ENCODE measurements at places on chromosomes 13 and 19. TPM values are rescaled to one million over a fixed set of nuclear protein-coding genes. Genes with fewer than 3 reads are reported as not detected.

CCDC169 gene
- total RNA-seq = 1.4 TPM

CYP2A6 gene
- 0.25 TPM for total RNA-seq

KIR2DL1 gene
- not detected for total RNA-seq

C19orf18 gene
- total RNA-seq = 1.6 TPM

ZIK1 gene
- total RNA-seq = 7.3 TPM

ERICH4 gene
- total RNA-seq = not detected

ELF1 gene
- total RNA-seq = 47.8 TPM

SIAH3 gene
- 0.72 TPM for total RNA-seq

ICAM3 gene
- 3.6 TPM for total RNA-seq

F7 gene
- total RNA-seq = 1.1 TPM

GRCh38 chr19:1063909-1064660 lies 2.9 kb upstream of the ARHGAP45 start:
- H3K4me3 ChIP-seq = no peak overlapping the region
- H3K4me1 ChIP-seq = no peaks in the 10 kb centered on the region
- no peak overlapping the region for H3K27ac ChIP-seq
- H3K27me3 ChIP-seq = peaks cover 15% of the 10 kb centered on the region

DNA sequence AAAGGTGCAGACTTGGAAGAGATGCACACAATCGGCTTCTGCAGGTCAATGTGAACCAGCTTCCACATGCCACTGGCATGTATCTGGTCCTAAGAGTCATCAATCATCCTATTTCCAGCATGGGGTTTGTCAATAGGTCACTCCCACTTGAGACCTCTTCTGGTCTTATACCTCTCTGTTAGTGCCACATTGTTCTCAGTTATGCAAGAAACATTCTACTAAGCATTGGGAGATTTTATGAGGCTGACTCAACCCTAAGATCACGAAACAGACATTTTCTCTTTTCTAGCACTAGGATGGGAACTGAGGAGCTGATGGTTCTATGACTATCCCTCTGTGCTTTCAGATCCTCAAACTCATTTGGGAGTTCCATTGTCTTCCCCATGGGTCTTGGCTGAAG lies 581.5 kb upstream of the KLF12 start:
- H3K36me3 ChIP-seq = no peaks in the 10 kb centered on the region
- no peaks in the 10 kb centered on the region for H3K4me1 ChIP-seq

GRCh38 chr19:21460686-21461085 lies 44.7 kb upstream of the ZNF429 start:
- no peak overlapping the region for H3K4me3 ChIP-seq
- no peak for DNase-seq
- no peaks in the 10 kb centered on the region for H3K36me3 ChIP-seq
- H3K27me3 ChIP-seq = no peaks in the 10 kb centered on the region
- H3K27ac ChIP-seq = no peak overlapping the region
- no peaks in the 10 kb centered on the region for H3K4me1 ChIP-seq

DNA sequence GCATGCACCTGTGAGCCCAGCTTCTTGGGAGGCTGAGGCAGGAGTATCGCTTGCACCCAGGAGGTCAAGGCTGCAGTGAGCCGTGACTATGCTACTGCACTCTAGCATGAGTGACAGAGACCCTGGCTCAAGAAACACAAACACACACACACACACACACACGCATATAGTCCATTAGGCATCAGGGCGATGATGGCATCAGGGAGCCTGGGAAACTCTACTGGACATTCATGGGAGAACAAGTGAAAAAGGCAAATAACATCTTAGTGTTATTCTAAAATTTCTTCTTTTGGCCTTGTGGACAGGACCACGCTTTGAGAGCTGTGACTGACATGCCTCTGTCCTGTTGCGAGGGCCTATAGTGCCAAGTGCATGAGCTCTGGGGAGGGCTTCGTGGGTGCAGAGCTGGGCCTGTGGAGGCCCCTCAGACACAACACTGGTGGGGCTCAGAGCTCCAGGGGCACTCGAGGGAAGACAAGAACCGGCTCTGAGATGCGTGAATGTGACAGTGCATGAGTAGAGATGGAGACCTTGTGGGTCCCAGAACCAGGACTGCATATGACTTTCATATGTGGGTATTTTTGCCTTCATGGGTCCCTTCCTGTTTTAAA lies 8.0 kb upstream of the USF2 start:
- H3K27ac ChIP-seq = no peak overlapping the region
- H3K27me3 ChIP-seq = no peaks in the 10 kb centered on the region
- H3K36me3 ChIP-seq = no peaks in the 10 kb centered on the region
- peaks cover 7% of the 10 kb centered on the region for H3K4me1 ChIP-seq

DNA sequence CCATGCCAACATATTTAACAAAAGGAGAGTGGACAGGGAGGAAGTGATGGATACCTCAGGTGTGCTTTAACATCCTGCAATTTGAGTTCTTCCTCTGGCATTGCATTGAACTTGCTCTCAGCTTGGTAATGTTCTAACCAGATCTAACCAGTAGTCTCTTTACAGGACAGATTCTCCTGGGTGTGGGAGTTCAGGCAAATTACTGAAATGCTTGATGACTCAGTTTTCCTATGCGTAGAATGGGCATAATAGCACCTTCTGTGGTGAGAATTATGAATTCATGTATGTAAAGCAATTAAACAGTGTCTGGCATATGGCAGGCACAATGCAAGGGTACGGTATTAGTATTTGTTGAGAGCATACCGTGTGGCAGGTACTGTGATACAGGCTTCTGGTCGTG lies 3.6 kb downstream of the AKAP11 start:
- no peak for DNase-seq
- H3K27me3 ChIP-seq = no peaks in the 10 kb centered on the region
- H3K4me1 ChIP-seq = peaks cover 7% of the 10 kb centered on the region

GRCh38 chr13:53254500-53254899 lies 225.9 kb downstream of the OLFM4 start:
- H3K27ac ChIP-seq = no peak overlapping the region
- no peak for DNase-seq
- no peaks in the 10 kb centered on the region for H3K27me3 ChIP-seq
- H3K4me3 ChIP-seq = no peak overlapping the region
- H3K36me3 ChIP-seq = no peaks in the 10 kb centered on the region
- no peaks in the 10 kb centered on the region for H3K4me1 ChIP-seq

DNA sequence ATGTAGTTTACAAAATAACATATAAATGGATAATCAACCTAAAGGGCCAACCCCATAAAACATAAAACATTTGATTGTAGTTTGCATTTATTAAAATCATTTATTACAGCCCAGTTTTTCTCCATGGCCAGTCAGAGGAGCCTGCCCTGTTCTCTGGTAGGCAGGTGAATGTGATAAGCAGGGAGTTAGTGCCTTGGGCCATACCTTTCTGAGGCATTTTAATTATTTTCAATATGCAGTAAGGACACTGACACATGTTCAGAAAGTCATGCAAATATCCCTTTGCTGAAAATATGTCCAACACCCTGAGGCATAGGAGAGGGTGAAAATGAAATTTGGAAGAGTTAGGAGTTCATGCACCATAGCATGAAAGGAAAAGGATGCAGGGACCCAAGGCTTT lies 242.6 kb upstream of the EDNRB start:
- no peak overlapping the region for H3K4me3 ChIP-seq
- H3K36me3 ChIP-seq = no peaks in the 10 kb centered on the region
- H3K27ac ChIP-seq = no peak overlapping the region
- no peak for DNase-seq

DNA sequence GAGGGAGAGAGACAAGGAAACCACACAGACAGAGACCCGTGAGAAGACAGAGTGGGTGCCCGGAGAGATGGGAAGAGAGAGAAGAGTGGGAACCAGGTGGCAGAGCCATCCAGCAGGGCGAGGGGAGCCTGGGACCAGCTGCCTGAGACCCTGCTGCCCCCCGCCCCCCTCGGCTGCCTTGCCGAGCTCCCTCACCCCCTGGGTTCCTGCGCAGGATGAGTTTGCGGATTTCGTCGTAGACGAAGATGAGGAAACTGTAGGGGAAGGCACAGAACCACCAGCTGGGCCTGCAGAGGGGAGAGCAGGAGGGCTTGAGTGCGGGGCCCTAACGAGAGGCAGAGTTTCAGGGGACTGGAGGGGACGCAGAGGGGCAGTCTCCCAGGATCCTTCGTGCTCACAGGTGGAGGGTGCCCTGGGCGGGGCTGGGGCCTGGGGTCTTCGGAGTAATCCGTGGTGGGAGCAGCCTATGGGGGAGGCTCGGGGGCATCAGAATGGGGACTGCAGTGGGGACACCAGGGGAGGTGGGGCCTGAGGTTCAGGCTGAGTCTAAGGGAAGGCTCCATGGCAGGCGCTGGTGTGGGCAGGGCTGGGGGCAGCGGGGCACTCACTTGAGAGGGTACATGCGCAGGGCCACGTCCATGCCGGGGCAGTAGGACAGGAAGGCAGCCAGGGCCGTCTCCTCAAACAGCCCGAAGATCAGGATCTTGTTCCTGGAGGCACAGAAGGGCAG lies 8.1 kb upstream of the RABAC1 start:
- no peaks in the 10 kb centered on the region for H3K36me3 ChIP-seq
- H3K27ac ChIP-seq = no peak overlapping the region
- DNase-seq = no peak
- H3K27me3 ChIP-seq = no peaks in the 10 kb centered on the region

GRCh38 chr19:21147540-21147939 lies 5.7 kb downstream of the ZNF431 start:
- no peaks in the 10 kb centered on the region for H3K27me3 ChIP-seq
- H3K4me3 ChIP-seq = no peak overlapping the region
- DNase-seq = no peak
- peak overlapping the region; percentile 6 for H3K27ac ChIP-seq
- no peaks in the 10 kb centered on the region for H3K36me3 ChIP-seq

DNA sequence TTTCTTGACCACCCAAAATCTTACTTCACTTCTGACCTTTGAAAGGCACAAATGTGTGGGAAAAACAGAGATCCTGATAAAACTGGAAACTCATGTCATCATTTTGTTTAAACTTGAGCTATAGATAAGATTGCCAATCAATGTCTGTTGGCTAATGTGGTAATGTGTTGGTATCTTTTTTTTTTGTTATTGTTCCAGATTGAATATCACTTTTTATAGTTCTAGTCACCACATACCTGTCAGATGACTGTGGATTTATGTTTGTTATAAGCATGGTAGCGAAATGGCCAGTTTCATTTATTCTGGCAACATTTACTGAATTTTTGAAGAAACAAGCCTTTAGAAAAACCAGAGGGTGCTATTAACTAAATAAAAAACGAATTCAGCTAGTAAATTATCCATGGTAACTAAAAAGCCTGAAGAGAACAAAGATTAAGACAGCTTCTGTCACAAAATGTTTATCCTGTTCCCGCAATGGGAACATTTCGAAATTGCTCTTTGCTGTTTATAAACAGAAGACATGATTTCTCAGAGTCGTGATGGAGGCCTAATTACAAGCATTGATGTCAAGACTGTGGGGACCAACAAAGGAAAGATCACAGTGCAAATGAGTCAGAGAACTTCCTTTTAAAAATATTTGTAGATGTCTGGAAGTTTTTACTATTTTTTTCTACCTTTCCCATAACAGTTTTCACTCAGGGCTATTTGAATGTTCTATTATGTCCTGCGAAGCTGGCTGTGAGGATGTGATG lies 82.9 kb upstream of the POSTN start:
- no peaks in the 10 kb centered on the region for H3K27me3 ChIP-seq
- no peak overlapping the region for H3K4me3 ChIP-seq
- DNase-seq = no peak

DNA sequence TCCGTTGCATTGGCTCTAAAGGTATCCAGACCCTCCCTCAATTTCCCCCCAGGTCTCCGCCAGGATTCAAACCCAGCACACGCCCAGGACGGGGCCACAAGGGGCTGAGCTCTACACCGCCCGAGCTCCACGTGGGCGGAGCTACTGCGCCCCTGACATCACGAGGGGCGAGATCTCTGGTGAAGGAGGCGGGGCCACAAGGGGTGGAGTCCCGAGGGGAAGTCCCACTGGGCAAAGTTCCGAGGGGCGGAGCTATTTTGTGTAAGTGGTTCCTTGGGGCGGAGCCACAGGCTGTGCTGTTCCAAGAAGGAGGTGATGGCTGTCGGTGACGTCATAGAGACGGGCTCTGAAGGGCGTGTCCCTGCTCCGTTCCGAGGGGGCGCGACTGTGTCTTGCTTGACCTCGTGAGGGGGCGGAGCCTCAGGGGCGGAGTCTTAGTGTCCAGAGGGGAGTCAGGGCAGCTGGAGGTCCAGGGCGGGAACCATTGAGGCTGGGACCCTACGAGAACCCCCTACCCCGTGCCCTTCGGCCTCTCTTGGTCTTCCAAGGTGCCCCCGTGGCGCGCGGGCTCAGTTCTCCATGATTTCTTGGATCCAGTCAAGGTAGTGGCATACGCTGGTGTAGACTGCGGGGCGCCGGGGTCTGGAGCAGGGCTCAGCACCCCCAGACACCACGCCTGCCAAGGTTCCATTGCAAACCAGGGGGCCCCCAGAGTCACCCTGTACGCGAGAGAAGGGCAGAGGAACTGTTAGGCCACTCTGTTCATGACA lies 1.3 kb upstream of the KLK8 start:
- H3K4me3 ChIP-seq = no peak overlapping the region
- H3K27ac ChIP-seq = no peak overlapping the region
- DNase-seq = no peak
- no peaks in the 10 kb centered on the region for H3K36me3 ChIP-seq
- no peaks in the 10 kb centered on the region for H3K4me1 ChIP-seq

GRCh38 chr19:57233207-57233606 lies 2.4 kb downstream of the AURKC start:
- no peak overlapping the region for H3K4me3 ChIP-seq
- no peak for DNase-seq
- H3K27ac ChIP-seq = no peak overlapping the region
- no peaks in the 10 kb centered on the region for H3K36me3 ChIP-seq

- DNase-seq = no peak
- no peak overlapping the region for H3K4me3 ChIP-seq
- H3K27ac ChIP-seq = no peak overlapping the region
Observed at GRCh38 chr13:25886438-25887214, 165.2 kb downstream of the SHISA2 start.

DNA sequence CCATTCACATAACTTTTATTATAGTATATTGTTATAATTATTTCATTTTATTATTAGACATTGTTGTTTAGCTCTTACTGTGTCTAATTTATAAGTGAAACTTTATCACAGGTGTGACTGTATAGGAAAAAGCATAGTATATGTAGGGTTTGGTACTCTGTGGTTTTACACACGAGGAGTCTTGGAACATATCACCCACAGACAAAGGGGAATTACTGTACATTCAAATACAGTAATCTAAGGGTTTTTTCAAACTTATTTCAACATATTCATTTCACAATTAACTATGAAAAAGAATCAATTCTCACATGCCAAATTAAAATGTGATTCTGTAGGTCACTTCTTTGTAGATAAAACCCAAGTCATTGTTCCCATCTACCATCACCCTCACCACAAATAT lies 46.0 kb downstream of the RBM26 start:
- no peaks in the 10 kb centered on the region for H3K4me1 ChIP-seq
- no peaks in the 10 kb centered on the region for H3K27me3 ChIP-seq
- H3K4me3 ChIP-seq = no peak overlapping the region

- no peaks in the 10 kb centered on the region for H3K4me1 ChIP-seq
- no peaks in the 10 kb centered on the region for H3K36me3 ChIP-seq
- no peak overlapping the region for H3K4me3 ChIP-seq
- no peaks in the 10 kb centered on the region for H3K27me3 ChIP-seq
- no peak for DNase-seq
Observed at GRCh38 chr13:110944121-110944967, 29.5 kb upstream of the ANKRD10 start.

Data from ovary (tissue), 10 donors.